Mucosa of gallbladder (tissue), 1 donor: ENCODE measurements at places on chromosomes 3 and 15. TPM values are rescaled to one million over a fixed set of nuclear protein-coding genes. Genes with fewer than 3 reads are reported as not detected.

Gene GJD2
- total RNA-seq: 0.20 TPM

GRCh38 chr3:67028001-67028784, 30.1 kb downstream of the KBTBD8 start:
- DNase-seq: no peak

GRCh38 chr15:100330629-100331215, 11.1 kb downstream of the ADAMTS17 start:
- DNase-seq: no peak

Gene NCK1
- total RNA-seq: 27.6 TPM

DNA sequence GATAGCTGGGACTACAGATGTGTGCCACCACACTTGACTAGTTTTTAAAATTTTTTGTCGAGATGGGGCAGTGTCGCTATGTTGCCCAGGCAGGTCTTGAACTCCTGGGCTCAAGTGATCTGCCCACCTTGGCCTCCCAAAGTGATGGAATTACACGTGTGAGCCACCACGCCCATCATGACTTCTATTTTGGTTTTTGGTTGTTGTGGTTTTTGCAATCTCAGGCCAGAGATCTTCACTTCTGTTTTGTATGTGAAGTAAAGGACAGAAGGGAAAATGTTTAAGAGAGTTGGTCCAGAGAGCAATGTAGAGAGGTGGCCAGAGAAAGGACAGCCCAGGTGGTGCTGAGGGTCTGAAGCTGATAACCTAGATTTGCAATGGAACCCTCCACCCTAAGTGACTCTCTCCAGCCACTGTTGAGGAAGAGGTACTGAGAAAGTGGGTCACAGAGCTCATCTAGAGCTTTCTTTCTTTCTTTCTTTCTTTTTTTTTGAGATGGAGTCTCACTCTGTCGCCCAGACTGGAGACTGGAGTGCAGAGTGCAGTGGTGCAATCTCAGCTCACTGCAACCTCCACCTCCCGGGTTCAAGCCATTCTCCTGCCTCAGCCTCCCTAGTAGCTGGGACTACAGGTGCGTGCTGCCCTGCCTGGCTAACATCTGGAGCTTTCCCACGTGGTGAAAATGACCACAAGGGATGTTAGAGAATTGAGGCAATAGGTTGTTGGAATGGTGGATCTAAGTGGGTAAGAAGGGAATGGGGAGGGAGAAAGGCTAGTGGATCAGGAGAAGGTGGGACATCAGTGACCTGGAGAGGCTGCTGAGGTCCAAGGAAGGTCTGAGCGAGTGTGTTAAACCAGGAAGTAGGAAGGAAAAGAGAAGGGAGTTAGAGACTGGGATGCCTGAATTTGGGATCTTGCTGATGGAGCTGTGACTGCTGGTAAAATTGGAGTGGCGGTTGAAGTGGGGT, 22.4 kb upstream of the SEMA4B start:
- DNase-seq: no peak

DNA sequence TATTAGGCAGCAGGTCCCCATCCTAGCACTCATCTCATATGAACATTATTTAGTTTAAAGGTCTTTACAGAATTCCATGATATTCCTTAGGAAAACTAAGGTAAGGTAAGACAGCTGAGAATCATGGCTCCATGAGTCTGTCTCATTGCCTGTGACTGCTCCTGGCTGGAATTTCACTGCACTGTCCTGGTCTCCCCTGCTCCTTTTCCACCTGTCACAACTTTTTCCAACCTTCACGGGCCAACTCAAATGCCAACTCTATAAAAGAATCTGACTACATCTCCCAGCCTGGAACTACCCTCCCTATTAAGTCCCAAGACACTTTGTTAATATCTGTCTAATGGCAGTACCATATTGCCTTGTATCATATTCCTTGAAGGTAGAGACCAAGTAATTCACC, 7.6 kb downstream of the CNBP start:
- no peak for DNase-seq
